ENCODE measurements at places on chromosomes 13 and 19.
A peak's percentile ranks its signal among the peaks of the same experiment; 100 is the strongest.

GRCh38 chr19:11130824-11131455 lies 24.6 kb downstream of the SPC24 start:
- DNase-seq: peak; percentile 74

GRCh38 chr19:33654840-33655508 lies 33.2 kb downstream of the CHST8 start:
- no peak for DNase-seq

GRCh38 chr13:21541980-21542379 lies 62.0 kb downstream of the MICU2 start:
- peak; percentile 8 for DNase-seq

- DNase-seq: peak; percentile 78
Measured at GRCh38 chr19:2494084-2494446, 18.1 kb downstream of the GADD45B start.

GRCh38 chr19:54364775-54365257 lies at the start of gene LAIR1:
TSS of gene LAIR1 (minus strand) at chr19:54364931. CDS start at chr19:54364804, 127 bp downstream.
- DNase-seq: no peak

DNA sequence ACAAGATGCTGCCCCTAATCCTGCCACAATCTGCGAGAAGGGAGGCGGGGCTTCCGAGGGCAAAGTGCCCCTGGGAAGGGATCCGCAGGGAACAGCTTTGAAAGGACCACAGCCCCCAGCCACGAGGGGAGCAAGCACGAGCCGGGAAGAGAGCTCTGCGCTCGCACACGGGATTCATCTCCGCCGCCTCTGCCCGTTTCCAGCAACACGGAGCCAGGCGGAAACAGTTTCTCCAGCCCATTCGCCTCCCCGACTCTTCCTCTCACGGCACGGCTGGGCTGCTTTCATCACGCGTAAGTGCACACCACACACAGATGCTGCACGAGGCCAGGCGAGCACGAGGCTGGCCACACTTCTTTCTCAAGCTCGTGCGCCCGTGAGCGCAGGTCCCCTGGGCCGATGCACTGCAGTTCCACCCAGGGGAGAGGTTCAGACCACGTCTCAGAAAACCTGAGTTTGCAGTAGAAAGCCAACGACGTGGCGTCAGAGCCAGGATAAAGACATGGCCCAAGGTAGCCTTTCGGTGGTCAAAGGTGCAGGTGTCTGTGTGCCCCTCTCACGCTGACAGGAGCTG lies 33.6 kb downstream of the NAXD start:
- DNase-seq: no peak

DNA sequence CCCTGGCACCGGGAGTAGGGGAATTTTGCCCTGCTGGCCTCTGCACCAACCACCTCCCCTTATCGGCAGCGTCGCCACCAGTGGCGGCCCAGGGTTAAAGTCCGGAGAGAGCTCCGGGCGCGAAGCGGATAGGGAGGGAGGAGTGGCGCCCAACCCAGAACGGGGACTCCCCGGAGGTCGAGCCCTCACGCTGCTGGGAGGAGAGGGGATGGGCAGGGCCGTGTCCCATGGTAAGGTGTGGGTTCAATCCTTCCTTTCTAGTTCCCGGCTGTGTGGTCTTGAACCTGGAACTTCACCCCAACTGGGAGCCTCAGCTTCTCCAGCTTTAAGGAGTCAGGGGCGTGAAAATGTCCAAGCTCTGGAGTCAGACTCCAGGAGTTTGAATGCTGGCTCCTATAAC lies 23.3 kb upstream of the BCL3 start:
- DNase-seq: no peak

Measured in EH (cell line).